Activated CD4-positive, alpha-beta T cell treated with anti-CD3 and anti-CD28 coated beads for 1 hour (primary cell): ENCODE measurements at places on chromosomes 12 and 14.

GRCh38 chr12:19431407-19432308, 7.6 kb upstream of the AEBP2 start:
- DNase-seq: no peak

- no peak for DNase-seq
These were observed 101.0 kb upstream of the FLRT2 start for GRCh38 chr14:85428926-85429325.

DNA sequence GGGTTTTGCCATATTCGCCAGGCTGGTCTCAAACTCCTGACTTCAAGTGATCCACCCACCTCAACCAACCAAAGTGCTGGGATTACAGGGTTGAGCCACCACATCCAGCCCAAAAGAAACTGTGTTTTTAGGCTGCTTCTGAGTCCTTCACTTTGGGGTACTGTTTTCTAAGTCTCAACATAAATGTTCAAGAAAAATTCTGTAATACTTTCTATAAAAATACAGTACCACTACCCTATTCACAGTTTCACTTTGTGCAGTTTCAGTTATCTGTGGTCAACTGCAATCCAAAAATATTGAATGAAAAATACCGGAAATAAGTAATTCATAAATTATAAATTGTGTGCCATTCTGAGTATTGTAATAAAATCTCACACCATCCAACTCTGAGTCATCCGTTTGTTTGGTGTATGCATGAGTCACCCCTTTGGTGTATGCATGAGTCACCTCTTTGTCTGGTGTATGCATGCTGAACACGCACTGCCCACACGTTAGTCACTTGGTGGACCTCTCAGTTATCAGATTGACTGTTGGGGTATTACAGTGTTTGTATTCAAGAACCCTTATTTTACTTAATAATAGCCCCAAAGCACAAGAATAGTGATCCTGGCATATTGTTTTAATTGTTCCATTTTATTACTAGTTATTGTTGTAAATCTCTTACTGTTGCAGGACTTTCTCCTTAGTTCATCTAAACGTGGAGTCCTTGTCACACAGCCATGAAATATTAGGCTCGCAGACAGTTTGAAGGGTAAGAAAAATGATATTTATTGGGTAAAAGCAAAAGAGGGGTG, 190.2 kb downstream of the FSCB start:
- no peak for DNase-seq

- DNase-seq: no peak
These were observed 28.8 kb downstream of the HECTD4 start for GRCh38 chr12:112353393-112353792.

DNA sequence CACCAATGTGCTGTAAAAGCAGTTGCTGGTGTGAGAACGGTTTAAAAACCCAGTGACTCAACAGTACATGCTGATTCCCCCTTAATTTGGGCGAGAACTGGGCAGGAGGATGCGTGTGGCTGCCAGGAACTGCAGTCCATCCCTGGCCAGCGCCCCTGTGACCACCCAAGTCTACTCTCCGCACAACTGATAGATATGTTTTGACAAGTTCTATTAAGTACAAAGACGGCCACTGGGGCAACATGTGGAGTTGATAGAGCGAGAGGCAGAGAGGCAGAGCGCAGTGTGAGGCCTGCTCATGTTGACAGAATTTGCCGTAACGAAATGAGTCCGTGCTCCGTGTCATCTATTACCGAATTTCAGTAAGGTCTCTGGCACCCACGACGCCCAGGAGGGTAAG, 855.0 kb downstream of the BCL11B start:
- no peak for DNase-seq

- no peak for DNase-seq
These were observed 304.4 kb upstream of the FAR2 start for GRCh38 chr12:28844718-28845117.

DNA sequence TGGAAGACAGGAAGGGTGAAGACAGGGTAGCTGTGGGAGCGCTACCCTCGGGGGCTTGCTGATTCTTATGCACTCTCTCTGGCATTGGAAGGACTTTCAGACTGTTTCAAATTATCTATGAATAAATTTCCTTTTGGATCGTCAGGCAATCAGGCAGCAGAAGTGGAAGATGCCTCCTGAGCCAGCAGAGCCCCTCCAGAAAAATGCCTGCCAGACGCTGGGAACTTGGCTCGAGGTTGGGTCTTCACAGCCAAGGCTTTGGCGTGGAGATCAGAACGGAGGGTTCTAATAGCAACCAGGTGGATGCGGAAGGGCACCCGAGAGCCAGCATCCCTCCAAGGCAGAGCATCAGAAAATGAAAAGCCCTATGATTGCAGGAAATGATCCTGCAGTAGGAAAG, 119.2 kb upstream of the RFLNA start:
- no peak for DNase-seq

DNA sequence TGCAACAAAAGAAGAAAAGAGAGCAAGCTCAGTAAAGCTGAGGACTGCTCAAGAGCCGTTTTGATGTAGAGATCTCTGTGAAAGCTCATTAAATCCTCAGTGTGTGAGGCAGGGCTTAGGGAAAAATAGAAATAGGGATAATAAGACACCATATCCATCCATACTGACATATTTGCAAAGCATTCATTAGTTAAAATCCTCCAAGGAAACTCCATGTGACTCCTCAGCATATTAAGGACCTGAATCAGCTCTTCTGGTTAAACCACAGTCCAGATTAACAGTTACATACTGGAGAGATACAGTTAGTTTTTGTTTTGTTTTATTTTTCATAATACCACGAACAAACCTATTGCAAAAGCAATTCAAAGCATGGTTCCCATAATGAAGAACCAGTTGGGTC, 288.2 kb downstream of the PAWR start:
- no peak for DNase-seq

- no peak for DNase-seq
These were observed 24.7 kb downstream of the GALNT4 start for GRCh38 chr12:89499857-89500256.

DNA sequence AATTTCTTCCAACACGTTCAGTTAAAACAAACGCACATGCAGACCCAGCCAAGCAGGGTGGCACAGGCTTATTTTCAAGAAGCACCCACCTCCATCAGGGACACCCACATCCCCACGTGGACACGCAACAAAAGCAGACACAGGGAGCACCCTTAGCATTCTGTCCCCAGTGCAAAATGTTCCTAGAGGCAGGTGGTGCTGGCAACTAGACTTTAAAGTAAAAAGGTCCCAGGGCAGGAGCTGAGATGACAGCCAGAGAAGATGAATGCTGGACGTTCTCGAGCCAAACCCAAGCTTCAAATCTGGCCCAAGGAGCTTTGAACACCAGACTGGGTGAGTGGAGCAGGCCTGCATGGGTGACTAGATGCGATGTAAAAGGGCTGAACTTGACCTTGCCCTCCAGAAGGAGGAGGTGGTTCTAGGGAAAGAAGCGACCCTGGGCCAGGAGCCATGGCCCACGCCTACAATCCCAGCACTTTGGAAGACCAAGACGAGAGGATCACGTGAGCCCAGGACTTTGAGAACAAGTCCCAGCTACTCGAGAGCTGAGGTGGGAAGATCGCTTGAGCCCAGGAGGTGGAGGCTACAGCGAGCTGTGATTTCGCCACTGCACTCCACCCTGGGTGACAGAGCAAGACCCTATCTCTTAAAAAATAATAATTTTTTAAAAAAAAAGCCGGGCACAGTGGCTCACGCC, 47.3 kb downstream of the KDM2B start:
- DNase-seq: no peak

GRCh38 chr12:72269491-72269890, 2.7 kb upstream of the TRHDE start:
- no peak for DNase-seq

GRCh38 chr12:123958876-123959275, 13.8 kb downstream of the CCDC92 start:
- no peak for DNase-seq

DNA sequence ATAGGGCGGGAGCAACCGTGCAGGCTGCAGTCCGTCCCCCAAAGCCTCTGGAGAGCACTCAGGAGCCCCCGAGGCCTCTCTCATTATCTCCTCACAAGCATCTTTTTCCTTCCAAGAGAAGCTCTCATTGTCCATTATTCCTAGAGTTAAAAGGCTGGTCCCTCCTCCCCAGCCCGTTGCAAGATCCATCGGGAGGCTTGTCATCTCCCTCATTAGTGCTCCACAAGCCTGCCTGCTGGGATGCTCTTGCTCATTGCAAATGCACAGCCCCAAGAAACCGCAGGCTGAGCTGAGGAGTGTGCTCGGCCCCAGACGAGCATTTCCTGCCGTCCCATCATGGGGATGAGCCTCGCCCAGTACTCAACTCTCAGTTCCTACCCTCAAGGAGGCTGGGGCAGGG, 23.3 kb downstream of the NUAK1 start:
- DNase-seq: no peak

- DNase-seq: no peak
These were observed 1352.9 kb downstream of the TMEM121 start for GRCh38 chr14:106879241-106879640.

DNA sequence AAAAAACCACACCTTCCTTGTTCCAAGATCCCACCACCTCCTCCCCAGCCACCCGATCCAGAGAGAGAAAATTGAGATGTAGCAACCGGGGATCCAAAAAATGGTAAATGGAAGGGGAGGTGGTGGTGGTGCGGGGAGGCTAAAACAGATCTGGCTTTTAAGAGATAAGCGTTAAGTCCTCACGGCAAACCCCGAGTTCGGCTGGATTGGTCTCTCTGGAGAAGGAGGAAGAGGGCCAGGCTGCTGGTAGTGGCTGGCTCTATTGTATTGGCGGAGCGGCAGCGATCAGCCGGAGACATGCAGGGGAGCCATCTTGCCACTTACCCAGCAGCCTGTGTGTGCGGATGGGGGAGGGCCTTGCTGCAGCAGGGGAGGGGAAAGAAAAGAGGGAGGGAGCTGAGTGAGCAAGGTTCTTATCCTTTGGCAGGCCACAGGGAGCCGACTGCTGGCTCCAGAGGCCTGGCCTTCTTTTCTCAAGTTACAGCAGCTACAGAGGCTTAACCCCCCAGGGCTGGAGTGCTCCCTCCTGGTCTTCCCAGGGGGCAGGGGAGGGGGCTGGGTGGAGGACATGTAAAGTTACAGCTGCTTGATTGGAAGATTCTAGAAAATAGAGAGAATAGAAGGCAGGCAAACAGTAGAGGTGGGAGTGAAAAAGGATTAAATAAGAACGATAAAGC, 14.1 kb upstream of the CDH24 start:
- peak; percentile 62 for DNase-seq

DNA sequence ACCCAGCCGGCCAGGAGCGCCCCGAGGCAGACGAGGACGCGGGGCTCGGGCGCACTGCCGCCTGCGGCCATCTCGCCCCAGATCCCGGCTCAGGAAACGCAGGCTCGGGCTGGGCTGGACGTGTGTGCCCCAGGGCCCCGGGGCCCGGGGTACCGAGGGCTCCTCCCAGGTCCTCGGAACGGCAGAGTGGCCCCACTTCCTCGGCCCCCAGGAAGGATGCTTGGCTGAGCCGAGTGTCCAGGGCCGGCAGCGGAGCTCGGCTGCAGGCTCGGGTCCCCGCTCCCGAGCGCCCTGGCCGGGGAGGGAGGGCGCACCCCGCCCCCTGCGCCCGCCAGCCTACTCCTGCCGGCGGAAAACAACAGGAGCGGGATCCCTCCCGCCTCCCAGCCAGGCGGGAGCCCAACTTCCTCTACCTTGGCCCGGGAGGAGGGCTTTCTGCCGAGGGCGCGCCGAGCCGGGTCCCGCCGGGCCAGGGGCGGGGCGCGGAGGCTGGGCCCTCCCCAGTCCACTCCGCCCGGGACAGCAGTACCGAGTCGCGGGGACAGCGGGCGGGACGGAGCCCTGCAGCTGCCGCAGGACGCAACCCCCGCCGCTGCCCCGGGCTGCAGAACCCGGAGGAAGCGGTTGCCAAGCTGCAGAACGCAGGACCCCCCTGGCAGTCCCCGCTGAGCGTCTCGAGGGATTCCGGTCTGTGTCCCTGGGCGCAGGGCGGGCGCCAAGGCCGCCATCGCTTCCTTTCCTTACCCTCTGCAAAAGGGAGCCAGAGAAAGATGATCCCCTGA, at the start of gene VSIG10:
Gene VSIG10 (minus strand): TSS at position 411 of the 782 bp plus-strand sequence. CDS start 340 bp downstream, at position 71.
- no peak for DNase-seq

DNA sequence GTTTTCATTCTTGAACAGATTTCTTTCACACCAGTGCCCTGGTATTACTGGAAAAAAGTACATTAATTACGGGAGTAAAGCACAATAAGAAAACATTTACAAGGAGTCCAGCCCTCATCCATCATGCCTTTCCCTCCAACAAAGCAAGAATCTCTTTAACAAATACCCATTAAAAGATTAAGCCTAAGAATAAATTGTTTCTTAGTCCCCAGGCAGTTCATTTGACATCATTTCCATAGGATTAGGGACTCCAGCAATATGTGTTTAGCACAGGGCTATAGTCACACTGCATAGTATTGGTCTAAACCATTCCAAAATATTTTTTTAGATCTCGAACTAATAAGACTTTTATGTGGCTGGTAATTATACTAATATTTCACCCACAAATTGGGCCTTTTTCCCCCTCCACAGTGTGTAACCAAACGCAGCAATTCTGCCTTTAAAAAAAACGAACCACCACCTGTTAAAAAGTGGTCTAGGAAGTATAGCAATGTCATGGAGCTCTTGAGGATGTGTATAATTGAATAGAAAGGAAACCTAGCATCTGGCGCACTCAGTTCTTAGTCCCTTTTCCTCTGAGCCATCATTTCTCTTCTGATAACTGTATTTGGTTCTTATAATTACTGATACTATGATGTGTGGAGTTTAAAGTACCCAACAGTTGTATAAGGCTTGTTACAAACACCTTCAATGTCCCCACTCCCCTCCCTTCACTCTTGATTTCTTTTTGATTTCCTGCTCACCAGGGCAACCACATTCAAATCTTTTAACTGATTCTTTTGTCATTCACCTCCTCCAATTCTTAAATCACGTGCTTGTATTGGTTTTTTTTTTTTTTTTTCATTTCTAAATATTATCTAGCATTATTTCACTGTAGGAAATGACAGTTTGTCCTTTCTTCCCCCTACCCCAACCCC, 138.7 kb downstream of the ETV6 start:
- no peak for DNase-seq

- DNase-seq: no peak
These were observed 69.1 kb upstream of the SSTR1 start for GRCh38 chr14:38138473-38139138.

- DNase-seq: no peak
These were observed 198.9 kb upstream of the SFSWAP start for GRCh38 chr12:131511803-131512561.

DNA sequence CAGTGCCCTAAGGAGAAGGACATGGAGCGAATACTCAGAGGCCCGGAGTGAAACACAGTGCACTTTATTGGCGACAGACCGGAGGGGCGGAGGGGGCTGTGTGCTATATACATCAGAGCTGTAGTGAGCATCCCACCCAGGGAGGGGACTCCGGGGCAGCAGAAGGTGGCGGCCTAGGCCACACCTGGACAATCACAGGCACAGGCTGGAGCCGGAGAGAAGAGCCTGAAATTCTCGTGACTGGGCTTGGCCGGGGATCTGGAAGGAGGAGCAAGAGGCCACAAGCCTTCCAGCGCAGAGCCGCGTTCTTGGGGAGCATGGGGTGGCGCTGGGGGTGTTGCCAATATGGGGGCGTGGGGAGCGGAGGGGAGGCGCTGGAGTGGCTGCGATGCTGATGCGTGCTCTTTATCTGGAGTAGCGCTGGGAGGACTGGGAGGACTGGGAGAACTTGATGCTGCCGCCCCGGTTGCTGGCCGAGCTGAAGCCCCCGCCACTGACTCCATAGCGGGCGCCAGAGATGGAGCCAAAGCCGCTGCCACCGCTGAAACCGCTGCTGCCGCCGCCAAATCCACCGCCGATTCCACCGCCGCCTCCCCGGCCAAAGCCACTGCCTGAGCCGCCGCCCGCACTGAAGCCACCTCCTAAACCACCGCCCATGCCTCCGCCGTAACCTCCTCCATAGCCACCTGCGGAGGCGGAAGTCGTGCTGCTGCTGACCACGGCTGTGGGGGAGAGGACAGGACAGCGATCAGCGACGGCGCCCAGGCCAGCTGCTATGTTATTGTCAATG, 6.1 kb downstream of the KRT3 start:
- no peak for DNase-seq
